ENCODE measurements at places on chromosomes 13 and 19. TPM values are rescaled to one million over a fixed set of nuclear protein-coding genes. Genes with fewer than 3 reads are reported as not detected.

DNA sequence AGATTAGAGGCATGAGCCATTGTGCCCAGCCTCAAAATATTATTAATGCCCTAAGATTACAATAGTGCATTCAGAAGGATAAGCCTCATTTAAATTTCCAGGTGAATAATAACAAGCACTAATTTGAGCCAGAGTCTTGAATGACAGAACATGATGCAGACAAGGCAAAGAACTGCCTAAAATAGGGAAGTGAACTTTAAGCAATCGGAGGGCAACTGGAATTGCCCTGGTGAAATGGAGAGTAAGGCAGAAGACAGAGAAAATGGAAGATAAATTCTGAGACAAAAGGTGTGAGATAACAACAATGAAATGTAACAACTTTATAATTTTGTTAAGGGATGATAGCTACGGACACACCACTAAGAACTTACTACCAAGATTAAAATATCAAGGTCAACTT is 199.9 kb downstream of the DIAPH3 start:
- DNase-seq, result no peak

DNA sequence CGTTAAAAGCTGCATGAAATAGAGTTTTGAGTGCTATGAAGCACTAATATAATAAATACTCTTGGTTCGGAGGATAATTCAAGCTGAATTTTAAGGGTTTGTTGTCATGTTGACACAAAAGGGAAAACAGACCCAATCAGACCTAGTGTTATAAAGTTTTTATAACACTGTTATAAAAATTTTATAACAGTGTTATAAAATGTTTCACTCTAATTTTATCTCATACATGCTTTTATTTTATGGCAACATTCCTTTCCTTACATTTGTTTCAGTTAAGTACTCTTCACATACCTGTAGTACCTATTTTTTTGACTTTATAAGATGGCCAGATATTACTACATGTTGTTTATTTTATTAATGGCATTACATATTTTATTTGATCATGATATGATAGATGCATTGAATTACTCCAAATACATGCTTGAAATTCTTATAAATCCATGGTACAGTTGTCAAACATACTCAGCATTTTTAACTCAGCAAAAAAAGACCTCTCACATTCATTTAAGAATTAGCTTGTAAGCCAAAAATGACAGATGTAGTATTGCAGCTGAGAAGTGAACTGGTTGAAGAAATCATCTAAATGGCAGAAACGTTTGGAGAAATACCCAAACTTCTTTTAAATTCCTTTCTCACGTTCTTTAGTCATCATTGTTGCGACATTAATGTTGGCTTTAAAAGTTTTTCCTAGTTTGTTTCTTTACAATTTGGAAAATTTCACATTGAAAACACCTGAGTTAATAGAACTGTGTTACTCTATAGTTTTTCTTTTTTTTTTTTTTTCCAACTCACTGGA is 104.5 kb downstream of the PIBF1 start:
- no peak for DNase-seq

Gene OR7G3
- total RNA-seq, result not detected

- no peak for DNase-seq
These were observed 49.7 kb downstream of the CRTC1 start for GRCh38 chr19:18733196-18733647.

Gene ZNF283
- total RNA-seq, result 7.5 TPM

Data from esophagus muscularis mucosa (tissue), 4 donors.